SW 1271 (cell line): ENCODE measurements at places on chromosomes 12 and 14.

GRCh38 chr12:128852885-128853599 lies at the start of gene GLT1D1:
TSS of gene GLT1D1 (plus strand) at chr12:128853478. CDS start at chr12:128853582, 104 bp downstream.
- DNase-seq, result no peak

DNA sequence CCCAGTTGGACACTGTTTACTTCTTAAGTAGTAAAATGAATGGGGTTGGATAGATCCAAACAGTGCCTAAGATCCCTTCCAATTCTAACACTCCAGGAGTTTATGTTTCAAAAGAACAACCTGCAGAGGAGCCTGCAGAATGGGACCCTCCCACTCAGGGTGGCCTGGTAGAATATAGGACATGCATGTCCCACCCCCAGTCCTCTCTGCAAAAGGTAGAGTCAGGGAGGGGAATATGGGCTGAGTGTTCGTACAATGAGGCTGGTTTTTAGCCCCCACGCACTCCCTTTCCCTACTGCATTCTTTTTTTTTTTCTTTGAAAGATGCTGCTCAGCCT lies 11.8 kb upstream of the NYNRIN start:
- DNase-seq, result no peak

- DNase-seq, result no peak
Observed at GRCh38 chr14:31122098-31122611, 85.4 kb downstream of the HECTD1 start.

DNA sequence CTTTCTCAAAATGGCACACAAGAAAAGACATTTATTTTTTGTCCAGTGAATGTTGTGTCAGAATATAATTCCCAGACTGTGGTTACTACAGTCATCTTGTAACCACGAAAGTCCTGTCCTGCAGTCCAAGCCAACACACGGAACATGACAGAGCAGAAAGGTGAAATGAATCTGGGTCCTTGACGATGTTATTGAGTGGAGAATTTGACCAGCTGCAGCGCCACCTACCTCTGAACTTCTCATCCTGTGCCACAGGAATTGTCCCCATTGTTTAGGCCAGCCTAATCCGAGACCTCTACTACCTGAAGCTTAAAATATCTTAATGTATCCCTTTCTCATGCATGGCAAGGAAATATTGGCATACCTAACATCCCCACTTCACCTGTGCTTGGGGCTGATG lies 64.1 kb upstream of the OTX2 start:
- no peak for DNase-seq

GRCh38 chr12:65634626-65635331 lies 189.5 kb upstream of the HMGA2 start:
- no peak for DNase-seq

DNA sequence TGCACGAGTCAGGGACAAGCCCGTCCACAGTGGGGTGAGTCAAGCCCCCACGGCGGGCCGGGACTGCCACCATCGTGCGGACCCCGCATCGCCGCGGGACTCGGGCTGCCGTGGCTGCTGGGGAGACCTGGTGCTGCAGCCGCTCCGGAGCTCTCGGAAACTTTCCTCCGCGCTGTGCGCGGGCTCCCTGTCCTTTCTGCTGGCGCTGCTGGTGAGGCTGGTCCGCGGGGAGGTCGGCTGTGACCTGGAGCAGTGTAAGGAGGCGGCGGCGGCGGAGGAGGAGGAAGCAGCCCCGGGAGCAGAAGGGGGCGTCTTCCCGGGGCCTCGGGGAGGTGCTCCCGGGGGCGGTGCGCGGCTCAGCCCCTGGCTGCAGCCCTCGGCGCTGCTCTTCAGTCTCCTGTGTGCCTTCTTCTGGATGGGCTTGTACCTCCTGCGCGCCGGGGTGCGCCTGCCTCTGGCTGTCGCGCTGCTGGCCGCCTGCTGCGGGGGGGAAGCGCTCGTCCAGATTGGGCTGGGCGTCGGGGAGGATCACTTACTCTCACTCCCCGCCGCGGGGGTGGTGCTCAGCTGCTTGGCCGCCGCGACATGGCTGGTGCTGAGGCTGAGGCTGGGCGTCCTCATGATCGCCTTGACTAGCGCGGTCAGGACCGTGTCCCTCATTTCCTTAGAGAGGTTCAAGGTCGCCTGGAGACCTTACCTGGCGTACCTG lies 1.1 kb downstream of the PDE3A start:
- DNase-seq, result no peak

DNA sequence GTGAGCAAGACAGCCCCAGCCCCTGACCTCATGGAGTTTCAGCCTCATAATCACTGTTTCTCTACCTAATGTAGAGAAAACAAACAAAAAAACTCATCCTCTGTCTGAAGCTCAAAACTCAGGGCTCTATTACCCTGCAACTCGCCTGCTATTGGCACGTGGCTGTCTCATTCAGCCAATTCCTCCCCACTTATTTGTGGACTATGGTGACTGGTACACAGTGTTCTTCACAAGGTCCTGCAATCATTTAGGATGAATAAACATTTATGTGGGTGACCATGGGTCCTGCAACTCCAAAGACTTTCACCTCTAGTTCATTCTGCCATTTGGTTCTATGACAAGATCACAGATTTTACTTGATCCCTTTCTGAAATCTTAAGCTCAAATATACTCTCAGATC lies 4.7 kb downstream of the PPP2R3C start:
- no peak for DNase-seq

GRCh38 chr14:99262977-99263448 lies 9.0 kb downstream of the BCL11B start:
- no peak for DNase-seq
